Naive thymus-derived CD4-positive, alpha-beta T cell (primary cell): ENCODE measurements at places on chromosomes 4 and X. TPM values are rescaled to one million over a fixed set of nuclear protein-coding genes. Genes with fewer than 3 reads are reported as not detected.

MAGEA4 gene
- not detected for total RNA-seq

- H3K27ac ChIP-seq = no peak overlapping the region
- H3K4me3 ChIP-seq = no peak overlapping the region
- no peak for DNase-seq
- no peaks in the 10 kb centered on the region for H3K36me3 ChIP-seq
- H3K27me3 ChIP-seq = no peaks in the 10 kb centered on the region
- H3K4me1 ChIP-seq = no peaks in the 10 kb centered on the region
Observed at GRCh38 chr4:62133101-62133897, 933.2 kb downstream of the ADGRL3 start.

GRCh38 chr4:176967586-176967985, 174.9 kb upstream of the VEGFC start:
- no peaks in the 10 kb centered on the region for H3K27me3 ChIP-seq
- no peak overlapping the region for H3K27ac ChIP-seq
- no peaks in the 10 kb centered on the region for H3K36me3 ChIP-seq
- no peak overlapping the region for H3K4me3 ChIP-seq

GRCh38 chr4:98352940-98353339, 91.8 kb downstream of the RAP1GDS1 start:
- no peak overlapping the region for H3K4me3 ChIP-seq
- DNase-seq = no peak
- H3K36me3 ChIP-seq = peaks cover 4% of the 10 kb centered on the region

DNA sequence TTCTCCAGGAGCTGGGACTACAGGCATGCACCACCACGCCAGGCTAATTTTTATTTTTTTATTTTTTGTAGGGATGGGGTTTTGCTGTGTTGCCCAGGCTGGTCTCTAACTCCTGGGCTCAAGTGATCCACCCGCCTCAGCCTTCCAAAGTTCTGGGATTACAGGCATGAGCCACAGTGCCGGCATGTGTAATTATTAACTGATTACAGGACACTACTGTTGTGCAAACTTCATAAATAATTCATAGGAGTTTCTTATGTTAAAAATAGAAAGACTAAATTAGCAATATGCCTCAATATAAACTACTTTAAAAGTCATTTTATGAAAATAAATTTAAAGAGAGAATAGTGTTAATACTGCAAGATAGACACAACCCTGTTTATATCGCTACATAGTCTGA, 221.9 kb downstream of the SNCA start:
- no peak overlapping the region for H3K4me3 ChIP-seq
- no peaks in the 10 kb centered on the region for H3K27me3 ChIP-seq

DNA sequence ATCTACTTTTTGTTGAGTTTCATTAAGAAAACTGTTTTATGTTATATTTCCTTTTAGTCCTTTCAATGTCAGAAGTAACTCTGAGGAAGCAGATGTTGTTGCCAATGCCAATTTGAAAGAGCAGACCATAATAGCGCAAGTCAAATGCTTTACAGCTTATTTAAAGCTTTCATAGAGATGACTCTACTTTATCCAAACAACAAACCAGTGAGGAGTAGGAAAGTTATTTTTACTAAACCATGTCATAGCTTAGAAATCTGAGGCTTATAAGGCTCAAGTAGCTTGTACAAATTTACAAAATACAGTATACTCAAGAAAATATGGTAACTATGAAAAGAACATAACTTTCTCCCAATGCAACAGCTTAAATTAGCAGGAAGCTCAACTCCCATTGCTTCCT, 40.1 kb upstream of the SPOCK3 start:
- H3K27ac ChIP-seq = no peak overlapping the region
- DNase-seq = no peak
- H3K4me1 ChIP-seq = no peaks in the 10 kb centered on the region

MAGEA1 gene
- total RNA-seq = not detected in 2 replicates
